ENCODE measurements at places on chromosomes 1 and 21.

DNA sequence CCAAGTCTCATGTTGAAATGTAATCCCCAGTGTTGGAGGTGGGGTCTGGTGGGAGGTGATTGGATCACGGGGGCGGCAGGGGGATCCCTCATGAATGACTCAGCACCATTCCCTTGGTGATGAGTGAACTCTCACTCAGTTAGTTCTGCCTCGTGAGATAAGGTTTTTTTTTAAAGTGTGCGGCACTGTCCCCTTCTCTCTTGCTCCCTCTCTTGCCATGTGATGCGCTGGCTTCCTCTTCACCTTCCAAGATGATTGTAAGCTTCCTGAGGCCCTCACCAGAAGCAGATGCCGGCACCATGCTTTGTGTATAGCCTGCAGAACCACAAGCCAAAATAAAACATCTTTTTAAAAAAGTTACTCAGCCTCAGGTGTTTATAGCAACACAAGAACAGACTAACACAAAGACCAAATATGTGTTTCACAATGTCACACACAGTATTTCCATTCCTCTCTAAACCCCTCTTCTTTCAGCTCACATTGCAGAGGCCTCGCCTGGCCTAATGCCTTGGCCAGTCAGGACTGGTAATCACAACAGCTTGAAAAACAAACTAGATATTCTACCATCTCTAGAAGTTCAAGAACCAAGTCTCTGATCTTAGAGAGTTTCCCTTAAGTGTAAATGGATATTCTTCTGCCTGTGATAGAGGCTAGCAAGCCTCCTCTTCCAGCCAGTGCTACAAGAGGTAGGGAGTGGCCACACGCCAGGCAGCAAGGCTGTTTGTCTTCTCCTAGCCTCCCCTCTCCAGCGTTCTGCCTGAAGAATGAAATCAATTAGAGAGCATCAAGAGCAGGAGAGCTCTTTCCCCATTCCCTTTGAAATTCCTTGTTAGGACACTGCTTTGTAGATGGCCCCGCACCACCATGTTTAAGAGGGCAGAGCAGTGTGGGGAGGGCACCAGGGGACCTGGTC, 19.6 kb upstream of the RAP1A start:
- no peak for DNase-seq
- H3K4me1 ChIP-seq = peaks cover 14% of the 10 kb centered on the region
- H3K27me3 ChIP-seq = no peaks in the 10 kb centered on the region
- H3K27ac ChIP-seq = peak overlapping the region; percentile 45
- H3K4me3 ChIP-seq = no peak overlapping the region
- no peaks in the 10 kb centered on the region for H3K36me3 ChIP-seq

DNA sequence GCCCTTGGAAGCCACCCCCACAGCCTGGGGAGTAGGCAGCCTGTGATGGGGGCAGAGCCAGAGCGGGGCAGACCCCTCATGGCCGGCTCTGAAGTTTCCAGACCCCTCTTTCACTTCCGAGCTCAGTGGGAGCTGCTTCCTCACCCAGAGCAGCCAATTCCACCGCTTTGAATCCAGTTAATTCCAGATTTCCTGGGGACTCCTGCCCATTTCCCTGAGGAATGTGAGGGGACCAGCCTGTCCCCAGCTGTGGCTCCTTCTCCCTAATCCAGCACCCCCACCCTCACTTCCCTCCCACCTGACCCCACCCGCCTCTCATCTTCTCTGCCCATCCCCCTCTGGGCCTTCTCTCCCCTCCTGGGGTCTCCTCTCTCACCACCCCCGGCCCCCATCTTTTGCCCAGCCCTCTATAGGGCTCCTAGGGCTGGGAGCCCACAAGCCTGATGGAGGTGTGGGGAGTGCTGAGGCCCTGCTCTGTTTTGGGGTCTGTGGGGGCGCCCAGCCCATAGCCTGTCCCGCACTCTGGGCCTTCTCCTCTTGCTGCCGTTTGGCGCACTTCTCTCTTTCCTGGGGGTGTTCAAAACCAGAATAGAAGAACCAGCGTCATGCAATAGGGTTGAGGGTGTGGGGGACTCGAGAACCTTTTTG, 26.2 kb upstream of the TNFRSF1B start:
- DNase-seq = no peak
- H3K27me3 ChIP-seq = no peaks in the 10 kb centered on the region
- no peak overlapping the region for H3K27ac ChIP-seq
- H3K36me3 ChIP-seq = no peaks in the 10 kb centered on the region
- no peak overlapping the region for H3K4me3 ChIP-seq
- peaks cover 22% of the 10 kb centered on the region for H3K4me1 ChIP-seq

DNA sequence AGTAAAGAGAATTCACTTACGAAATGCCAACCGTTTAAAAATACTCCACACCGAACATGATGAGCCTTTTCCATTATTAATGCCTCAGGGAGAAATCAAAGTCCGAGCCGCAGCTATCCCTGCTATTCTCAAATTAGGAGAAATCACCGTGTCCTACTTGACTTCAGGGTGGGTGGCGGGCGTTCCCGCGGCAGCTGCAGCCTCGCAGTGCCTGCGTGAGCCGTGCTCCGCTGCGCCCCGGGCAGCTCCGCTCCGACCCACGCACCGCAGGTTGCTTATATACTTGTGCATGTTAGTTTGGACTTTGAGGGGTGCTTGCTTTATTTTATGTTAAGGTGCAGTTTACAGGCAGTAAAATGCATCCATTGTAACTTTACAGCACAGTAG, 35.6 kb upstream of the PCBP3 start:
- DNase-seq = no peak
- no peak overlapping the region for H3K4me3 ChIP-seq
- no peaks in the 10 kb centered on the region for H3K27me3 ChIP-seq
- H3K4me1 ChIP-seq = no peaks in the 10 kb centered on the region
- H3K36me3 ChIP-seq = no peaks in the 10 kb centered on the region

GRCh38 chr1:155466996-155467395, 95.6 kb downstream of the ASH1L start:
- H3K27ac ChIP-seq = no peak overlapping the region
- H3K27me3 ChIP-seq = no peaks in the 10 kb centered on the region
- H3K4me1 ChIP-seq = peaks cover 30% of the 10 kb centered on the region
- no peak for DNase-seq

DNA sequence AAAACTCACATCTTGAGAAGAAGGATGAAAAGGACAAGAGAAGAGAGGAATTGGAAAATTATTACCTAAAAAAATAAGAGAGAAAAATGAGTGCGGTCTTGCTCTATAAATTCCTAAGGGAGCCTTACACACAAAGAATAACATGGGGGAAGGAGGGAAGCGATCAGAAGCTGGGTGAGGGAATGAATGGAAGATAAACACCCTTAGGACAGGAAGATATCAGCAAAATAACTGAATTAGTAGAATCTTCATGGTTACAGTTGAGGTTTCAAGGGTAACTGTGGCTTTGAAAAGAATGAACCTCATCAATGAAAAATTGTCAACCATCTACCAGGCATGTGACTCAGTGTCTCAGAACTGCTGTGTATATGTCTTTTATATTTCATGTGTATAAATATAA, 192.5 kb upstream of the FOXD3 start:
- no peak for DNase-seq
- H3K4me1 ChIP-seq = no peaks in the 10 kb centered on the region
- no peaks in the 10 kb centered on the region for H3K27me3 ChIP-seq
- no peaks in the 10 kb centered on the region for H3K36me3 ChIP-seq
- H3K4me3 ChIP-seq = no peak overlapping the region

DNA sequence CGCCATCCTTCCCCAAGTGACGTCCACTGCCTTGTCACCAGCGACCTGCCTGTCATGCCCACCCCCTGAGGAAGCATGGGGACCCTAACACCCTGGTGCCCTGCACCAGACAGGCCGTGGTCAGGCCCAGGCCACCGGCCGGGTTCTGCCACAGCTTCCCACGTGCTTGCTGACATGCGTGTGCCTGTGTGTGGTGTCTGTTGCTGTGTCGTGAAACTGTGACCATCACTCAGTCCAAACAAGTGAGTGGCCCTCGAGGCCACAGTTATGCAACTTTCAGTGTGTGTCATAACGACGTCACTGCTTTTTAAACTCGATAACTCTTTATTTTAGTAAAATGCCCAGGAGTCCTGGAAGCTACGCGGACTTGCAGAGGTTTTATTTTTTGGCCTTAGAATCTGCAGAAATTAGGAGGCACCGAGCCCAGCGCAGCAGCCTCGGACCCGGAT, 8.5 kb upstream of the CTRC start:
- no peak for DNase-seq
- H3K36me3 ChIP-seq = no peaks in the 10 kb centered on the region
- H3K27me3 ChIP-seq = no peaks in the 10 kb centered on the region
- H3K4me3 ChIP-seq = no peak overlapping the region

DNA sequence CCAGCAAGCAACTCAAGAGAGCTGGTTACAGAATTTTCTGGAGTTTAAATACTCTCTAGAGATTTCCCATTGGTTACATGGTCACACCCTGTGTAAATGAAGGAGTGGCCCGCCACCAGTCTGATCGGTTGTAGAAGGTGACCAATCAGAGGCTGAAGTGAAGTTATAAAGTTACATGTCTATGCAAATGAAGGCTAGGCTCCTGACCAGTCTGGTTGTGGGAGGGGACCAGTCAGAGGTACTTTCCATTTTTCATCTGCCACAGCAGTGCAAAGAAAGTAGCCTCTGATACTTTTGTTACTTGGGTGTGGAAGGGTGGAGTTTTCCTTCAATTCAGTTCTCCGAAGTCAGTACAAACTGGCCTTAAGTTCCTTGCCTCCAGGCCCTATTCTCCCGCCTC, 273.7 kb downstream of the BARHL2 start:
- no peaks in the 10 kb centered on the region for H3K4me1 ChIP-seq
- no peak overlapping the region for H3K27ac ChIP-seq
- DNase-seq = no peak
- no peaks in the 10 kb centered on the region for H3K27me3 ChIP-seq
- H3K4me3 ChIP-seq = no peak overlapping the region
- no peaks in the 10 kb centered on the region for H3K36me3 ChIP-seq

DNA sequence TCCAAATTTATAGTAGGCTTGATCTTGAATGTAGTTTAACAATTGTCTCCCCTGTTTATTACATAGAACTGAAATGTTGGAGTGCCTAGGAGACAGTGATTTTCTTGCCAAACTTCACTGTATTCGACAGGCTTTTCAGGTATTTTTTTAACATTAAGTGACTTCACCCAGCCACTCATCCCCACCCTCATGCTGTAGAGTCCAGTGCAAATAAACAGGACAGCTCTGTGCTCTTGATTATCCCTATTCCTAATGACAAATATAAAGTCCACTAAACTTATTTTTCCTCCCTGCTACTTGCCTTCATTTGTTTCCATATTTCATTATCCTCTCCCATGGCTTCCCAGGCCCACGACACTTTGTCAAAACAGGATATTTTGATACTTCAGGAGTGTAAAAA, 29.2 kb upstream of the NEXN start:
- no peak overlapping the region for H3K4me3 ChIP-seq
- no peak for DNase-seq
- no peaks in the 10 kb centered on the region for H3K27me3 ChIP-seq
- H3K27ac ChIP-seq = no peak overlapping the region
- H3K36me3 ChIP-seq = no peaks in the 10 kb centered on the region
- H3K4me1 ChIP-seq = no peaks in the 10 kb centered on the region
